ENCODE measurements at places on chromosomes 16 and 17. TPM values are rescaled to one million over a fixed set of nuclear protein-coding genes. Genes with fewer than 3 reads are reported as not detected.

The RAPGEFL1 gene
- total RNA-seq = 7.4 TPM

The CMTM2 gene
- 1.00 TPM for total RNA-seq

The FBXO39 gene
- 1.6 TPM for total RNA-seq

The GAST gene
- total RNA-seq = not detected

The KLHL10 gene
- 0.07 TPM for total RNA-seq

The PCGF2 gene
- 1.7 TPM for total RNA-seq

The DOC2B gene
- 0.34 TPM for total RNA-seq

Measured in T-helper 2 cell treated with Interferon-gamma antibody and Interleukin-4, amounts not matched to agents 100 ng/mL and 5 ng/mL, for 36 hours (primary cell).